Heart right ventricle (tissue), 16 donors: ENCODE measurements at places on chromosomes 5 and 9. TPM values are rescaled to one million over a fixed set of nuclear protein-coding genes. Genes with fewer than 3 reads are reported as not detected.

DNA sequence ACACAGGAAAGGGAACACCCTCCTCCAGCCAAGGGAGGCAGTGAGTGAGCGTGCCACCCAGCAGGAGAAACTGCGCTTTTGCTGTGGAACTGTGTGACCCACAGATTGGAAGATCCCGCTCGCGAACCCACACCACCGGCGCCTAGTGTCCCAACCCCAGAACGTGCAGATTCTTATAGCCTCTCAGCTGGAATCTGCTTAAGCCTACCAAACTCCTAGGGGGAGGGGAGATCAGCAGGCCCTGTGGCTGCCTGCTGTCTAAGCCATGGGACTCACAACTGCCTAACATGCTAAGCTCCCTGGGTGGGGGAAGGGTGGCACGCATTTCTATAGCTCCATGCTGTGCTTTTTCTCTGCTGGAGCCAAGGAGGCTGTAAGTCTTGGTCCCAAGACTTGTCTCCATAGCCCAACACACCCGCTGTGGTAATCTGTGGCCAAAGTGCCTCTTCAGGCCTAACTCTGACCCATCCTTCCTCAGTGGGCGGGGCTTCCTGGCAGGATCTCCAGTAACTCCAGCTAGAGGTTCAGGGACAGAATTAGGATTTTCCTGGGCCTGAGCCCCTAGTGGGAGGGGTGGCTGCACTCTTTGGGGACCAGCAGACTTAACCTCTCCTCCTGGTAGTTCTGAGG is 485.0 kb downstream of the TAF11L14 start:
- DNase-seq = no peak

DNA sequence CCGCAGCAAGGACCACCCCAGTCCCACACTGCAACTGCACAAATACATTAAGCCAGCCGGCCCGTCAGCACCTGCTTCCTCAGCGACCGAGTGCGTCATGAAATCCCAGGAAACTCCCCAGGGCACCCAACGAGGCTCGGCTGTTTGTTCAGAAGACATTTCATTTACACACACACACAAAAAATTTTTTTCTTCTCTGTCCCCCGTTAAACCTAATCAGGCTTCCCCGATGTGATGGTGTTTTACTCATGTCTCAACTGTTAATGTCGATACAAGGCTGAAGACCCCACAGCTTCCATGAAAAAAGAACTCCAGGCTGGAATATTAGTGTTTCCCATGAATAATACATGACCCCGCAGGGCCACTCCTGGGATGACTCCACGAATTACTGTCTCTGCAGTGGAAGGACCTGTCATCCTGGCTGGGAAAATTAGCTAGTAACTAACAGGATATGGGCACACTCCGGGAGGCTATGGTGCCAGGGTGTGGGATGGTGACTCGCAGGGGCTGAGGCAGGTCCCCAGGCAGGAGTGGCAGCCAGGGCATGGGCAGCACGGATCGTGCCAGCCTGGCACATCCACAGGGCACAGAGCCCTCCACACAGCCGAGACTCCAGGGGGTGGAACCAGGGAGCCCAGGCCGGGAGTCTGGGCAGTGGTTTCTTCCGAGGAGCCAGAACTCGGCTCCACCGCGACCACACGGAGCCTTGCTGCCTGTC is 102.4 kb downstream of the VAV2 start:
- DNase-seq = no peak

Gene IL5
- not detected for total RNA-seq

DNA sequence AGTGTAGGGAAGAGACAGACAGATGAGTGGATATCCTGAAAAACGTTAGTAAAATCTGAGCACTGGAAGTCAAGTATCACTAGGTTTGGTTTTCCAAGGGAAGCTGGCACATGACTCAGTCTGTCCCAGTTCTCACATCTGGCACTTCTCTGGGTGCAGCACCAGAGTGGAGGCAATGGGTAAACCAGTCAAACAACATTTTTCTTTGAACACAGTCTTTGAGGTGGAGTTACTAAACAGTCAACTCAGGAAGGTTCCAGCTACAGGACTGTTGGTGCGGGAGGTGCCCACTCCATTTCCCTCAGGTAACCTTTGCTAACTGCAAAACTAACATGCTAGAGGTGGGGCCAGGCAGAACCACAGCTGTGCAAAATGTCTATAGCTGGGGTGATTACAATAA is 301.4 kb upstream of the RFX3 start:
- no peak for DNase-seq

DNA sequence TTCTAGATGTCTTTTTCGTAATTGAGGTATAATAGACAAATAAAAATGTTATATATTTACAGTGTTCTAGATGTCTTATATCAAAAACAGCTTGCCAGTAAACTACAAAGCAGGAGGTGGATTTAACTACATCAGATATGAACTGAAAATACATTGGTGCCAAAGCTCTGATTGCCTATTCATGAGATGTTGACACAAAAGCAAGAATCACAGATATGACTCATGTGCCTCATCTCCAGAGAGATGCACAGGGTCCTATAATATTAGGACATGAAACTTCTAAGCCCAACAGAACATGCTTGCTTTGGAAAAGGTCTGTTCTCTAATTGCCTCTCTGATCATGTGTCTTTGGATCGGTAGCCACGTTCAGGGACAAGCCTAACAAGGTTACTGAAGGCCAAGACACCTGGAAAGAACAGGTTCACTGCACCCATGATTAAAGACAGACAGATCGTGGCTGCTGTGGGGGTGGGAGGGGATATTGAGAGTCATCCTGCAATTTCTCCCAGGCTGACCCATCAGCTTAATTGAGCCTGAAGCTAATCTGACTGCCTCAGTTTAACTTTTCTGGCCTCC is 16.8 kb downstream of the ABCA1 start:
- DNase-seq = no peak

GRCh38 chr9:114611516-114612271 is 603 bp downstream of the TMEM268 start:
- DNase-seq = peak; percentile 47

- DNase-seq = no peak
Observed at GRCh38 chr5:58069846-58070245, 390.0 kb downstream of the PLK2 start.

DNA sequence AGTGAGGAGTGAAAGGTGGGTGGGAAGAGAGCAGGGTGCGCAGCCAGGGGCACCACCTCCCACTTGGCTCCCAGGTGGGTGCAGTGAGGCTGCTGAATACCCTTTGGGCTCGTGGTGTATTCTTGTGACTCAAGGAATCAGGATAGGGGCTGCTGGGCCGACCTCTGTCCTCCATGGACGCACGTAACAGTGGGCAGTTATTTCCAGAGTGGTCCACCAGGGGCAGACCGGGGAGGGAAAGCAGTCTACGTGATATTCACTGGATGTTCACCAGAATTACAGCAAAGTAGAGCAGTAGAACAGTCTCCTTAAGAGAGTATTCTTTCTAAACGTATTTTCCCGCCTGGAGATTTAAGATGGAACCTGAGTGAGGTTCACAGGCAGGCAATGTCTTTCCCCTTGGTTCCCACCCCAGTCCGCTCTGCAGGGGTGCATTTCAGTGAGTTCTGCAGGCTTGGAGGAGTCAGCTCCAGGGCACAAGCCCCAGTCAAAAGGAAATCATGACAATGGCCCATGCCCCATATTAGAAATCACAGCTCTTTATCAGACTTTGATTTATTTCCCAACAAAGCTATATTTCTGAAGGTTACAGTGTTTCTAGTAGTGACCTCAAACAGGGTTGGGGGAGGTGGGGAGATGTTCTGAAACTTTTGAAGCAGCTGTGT is 88.7 kb downstream of the SYK start:
- DNase-seq = no peak

- peak; percentile 14 for DNase-seq
Observed at GRCh38 chr5:66958201-66958979, 238.2 kb downstream of the CD180 start.

DNA sequence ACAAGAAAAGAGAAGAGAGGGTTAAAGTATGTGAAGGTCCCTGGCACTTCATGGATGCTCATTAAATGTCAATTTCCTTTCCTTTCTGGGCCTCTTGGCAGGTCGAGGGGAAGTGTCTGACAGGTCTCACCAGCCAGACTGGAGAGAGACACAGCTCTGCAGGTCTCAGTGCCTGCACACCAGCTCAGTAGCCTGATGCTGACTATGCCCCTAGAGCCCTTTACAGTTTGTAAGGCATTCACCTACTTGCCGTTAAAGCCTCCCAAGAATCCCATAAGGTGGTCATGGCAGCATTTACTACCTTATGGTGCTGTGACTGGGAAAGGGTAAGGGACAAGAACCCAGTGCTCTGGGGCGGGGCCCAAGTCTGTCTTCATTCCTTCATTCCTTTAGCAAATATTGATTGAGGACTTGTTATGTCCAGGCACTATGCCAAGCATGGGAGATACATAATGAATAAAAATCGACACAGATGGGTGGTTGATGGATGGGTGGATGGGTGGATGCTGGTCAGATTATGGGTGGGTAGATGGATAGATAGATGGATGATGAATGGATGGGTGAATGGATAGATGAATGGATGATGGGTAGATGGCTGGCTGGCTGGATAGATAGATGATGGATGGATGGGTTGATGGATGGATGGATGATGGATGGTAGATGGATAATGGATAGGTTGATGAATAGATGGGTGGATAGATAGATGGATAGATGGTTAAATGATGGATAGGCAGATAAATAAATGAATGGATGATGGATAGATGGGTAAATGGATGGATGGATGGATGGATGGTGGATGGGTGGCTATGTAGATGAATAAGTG is 21.3 kb upstream of the KIF12 start:
- no peak for DNase-seq

DNA sequence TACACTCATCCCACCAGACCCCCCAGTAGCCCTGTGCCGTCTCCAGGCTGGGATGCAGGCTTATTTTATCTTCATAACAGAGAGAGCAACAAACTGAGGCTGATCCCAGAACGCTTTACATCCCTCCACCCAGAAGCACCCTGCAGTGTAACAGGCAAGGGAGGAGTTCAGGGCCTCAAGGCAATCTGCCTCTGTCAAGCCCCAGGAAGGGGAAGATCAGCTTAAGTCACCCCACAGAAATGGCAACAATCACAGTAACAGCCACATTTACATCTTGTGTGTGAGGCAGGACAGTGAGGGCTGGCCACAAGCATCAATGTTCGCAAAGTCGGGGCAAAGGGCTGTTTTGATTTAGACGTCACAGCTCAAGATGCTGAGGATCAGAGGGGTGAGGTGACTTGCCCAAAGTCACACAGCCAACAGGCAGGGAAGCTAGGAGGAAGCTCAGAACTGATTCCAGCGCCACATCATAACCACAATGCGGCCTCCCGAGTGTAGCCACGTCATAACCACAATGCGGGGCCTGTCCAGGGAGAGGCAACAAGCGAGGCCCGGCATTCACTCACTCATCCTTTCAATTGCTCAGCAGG is 14.4 kb downstream of the STK10 start:
- no peak for DNase-seq

DNA sequence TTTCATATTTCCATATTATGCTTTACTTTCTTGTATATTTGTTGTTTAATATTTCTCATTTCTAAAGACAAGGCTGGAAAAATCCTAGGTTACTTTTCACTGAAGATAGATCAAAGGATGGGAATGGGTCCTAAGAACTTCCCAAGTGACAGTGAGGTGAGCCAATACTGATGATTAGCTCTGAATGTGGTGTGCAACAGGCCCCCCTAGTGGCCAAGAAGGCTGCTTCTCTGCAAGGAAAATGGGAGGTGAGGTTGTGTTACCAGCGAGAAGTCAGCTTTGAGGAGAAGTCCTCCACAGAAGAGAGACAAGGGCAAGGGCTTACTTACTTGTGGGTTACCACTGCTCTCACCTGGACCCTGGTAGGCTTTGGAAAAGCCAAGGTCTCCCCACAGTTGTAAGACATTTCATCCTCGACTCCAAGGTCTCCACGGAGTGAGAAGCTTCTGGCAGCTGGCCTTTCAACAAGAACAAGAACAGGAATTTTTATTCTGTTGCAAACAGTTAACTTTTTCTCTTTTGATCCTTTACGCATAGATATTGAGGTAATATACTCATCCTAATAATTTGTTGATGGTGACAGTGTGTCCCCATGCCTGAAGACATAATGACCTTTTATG is 69.9 kb downstream of the MAMDC2 start:
- peak; percentile 43 for DNase-seq

- no peak for DNase-seq
Observed at GRCh38 chr5:174572591-174572990, 151.8 kb upstream of the MSX2 start.

DNA sequence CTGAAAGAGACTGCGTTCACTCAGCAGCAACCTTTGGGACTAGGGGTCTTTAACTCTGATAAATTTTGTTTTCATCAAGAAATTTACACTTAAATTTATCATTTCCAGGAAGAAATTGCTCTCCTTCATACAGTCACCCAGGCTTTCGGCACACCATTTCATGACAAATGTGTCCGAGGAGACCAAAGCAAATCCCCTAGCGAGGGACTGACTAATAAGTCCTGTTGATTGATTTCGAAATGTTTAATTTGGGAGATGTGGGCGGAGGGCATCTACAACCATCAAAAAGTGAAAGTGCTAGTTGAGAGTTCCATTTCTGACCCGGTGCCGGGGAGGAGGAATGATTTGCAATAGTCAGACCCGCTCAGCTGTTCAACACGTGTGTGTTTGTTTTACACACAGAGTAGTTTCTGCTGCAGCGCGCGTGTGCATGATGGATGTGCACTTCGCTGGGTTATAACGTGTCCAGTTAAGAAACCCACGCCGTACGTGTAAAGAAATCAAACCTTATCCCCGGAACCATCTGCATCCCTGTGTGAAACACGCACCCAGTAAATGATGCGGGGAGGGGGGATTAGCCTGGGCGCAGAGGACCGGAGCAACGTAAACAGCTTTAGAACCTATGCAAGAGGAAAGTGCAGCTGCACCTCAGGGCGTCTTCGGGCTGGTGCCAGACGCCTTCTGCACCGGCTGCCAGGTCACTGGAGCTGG is 845 bp upstream of the NR4A3 start:
- peak; percentile 30 for DNase-seq

Gene PROB1
- total RNA-seq = 58.7 TPM

- DNase-seq = no peak
Observed at GRCh38 chr5:90297045-90297764, 112.4 kb downstream of the CETN3 start.

Gene GFI1B
- 0.12 TPM for total RNA-seq
